ENCODE measurements at places on chromosomes 3 and 15.

GRCh38 chr3:31932990-31933389 lies 48.1 kb downstream of the OSBPL10 start:
- DNase-seq, result no peak

GRCh38 chr15:20349774-20350498 lies 191.7 kb downstream of the GOLGA6L6 start:
- no peak for DNase-seq

- peak; percentile 94 for DNase-seq
Measured at GRCh38 chr3:69051756-69052471, at the start of gene TMF1. TSS of gene TMF1 (minus strand) at chr3:69052333. CDS start at chr3:69052086, 247 bp downstream.

GRCh38 chr15:93848076-93848475 lies 383.3 kb upstream of the MCTP2 start:
- DNase-seq, result no peak

DNA sequence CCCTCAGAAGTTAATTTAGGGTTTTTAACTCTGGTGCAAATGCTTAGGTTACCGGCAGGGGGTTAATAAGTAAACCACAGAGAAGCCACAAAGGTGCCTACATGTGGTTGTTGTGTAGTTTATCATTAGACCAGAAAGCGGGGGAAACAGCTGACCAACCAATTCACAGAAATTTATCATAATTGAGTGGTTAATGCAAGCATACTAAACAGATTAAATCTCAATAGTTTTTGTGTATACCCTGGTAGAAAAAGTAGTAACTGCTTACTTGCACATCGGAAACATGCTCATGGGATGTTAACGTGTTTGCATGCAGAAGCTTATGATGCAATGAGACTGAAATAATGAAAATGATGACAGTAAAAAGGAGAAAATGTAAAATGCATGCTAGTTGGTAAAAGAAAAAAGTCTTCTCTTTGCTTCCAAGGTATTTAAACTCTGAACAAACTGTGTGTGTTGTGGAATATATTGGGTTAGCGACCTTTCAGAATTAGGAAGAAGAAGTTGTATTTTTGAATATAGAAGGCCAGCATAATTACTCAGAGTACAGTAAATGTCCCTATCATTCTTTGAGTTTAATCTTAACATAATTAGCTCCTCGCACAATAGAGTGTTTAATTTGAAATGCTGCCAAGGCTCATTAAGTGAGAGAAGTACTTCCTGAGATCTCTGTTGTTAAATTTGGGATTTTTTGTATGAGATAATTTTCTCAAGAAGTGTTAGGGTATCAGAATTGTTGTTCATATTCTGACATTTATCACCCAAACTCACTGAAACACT lies 316.2 kb downstream of the PTPRG start:
- DNase-seq, result no peak

GRCh38 chr15:38598749-38599148 lies 34.1 kb upstream of the RASGRP1 start:
- no peak for DNase-seq

DNA sequence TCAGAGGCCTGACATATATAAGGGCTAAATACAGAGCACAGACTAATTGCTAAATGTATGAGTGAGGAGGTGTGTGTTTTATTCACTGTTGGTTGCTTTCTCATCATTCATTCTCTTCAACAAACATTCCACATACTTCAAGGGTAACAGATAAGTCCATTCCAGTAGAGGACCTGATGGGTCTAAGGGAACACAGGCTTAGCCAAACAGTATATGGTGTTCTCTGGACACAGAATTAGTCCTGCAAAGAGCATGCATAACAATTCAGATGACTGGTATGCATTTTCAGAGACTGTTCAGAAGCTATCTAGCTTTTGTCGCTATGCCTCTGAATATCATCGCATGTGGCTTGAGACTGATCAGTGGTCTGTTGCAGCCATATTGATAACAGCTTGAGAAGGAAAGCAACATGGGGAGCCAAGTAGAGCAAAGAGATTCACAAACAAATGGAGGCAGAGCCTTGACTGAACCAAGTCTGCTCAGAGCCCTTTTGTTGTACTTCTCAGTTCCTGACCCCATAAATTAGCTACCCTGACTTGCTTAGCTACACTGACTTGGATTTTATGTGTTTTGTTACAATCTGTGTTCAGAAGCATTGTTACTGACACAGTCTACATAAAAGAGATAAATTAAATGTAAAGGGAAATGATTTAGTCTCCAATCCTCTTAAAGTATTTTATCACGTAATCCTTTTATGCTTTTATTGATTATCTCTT lies 1178.7 kb downstream of the ROBO1 start:
- no peak for DNase-seq

DNA sequence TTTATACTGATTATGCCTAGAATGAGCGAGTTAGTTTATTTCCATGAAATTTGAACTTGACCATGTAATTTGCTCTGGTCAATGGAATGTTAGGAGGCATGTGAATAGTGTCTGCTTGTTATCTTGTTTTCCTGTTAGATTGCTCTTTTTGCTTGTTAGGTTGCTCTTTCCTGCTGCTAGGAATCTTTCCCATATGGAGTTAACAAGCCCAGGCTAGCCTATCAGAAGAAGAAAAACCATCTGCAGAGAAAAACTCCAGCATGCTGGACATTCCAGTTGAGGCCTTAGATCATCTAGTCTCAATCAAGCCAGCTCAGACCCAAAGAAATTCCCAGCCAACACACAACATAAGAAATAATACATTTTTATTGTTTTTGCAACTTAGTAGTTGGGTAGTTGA lies 470.2 kb upstream of the AGTR1 start:
- no peak for DNase-seq

- DNase-seq, result no peak
Measured at GRCh38 chr3:197305854-197306253, 7.4 kb upstream of the DLG1 start.

- DNase-seq, result no peak
Measured at GRCh38 chr15:63292771-63293170, 15.4 kb downstream of the APH1B start.

GRCh38 chr3:186185194-186185787 lies 76.4 kb upstream of the ETV5 start:
- DNase-seq, result no peak

- no peak for DNase-seq
Measured at GRCh38 chr15:68789091-68789490, 31.6 kb downstream of the ANP32A start.

DNA sequence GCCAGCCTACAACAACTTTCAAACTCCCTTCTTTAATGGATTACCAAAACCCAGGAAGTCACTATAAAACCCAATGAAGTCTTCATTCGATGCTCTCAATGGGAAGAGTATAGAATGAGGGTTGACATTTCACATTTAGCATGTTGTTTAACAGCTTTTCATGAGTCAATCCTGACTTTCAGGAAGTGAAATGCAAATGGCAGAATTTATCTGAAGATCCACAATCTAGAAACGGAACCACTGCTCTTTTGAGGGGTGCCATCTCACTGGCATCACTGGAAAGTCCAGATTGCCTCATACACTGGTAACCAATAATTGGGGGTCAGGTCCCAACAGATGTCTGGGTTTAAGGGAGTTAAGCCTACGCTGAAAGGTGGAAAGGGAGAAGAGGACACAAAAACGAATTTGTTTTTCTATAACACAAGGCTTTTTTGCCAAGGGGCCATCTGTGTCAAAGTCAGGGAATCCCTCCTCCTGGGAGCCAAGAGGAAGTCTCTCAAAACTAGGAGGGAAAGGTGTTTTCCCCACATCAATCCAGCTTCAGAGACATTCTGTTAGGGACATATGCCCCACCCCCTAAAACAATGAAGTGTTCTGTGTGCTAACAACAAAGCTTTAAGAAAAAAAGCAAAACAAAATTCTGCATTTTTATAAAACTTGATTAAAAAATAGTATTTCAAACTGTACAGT lies 12.0 kb upstream of the ATP1B3 start:
- DNase-seq, result no peak

DNA sequence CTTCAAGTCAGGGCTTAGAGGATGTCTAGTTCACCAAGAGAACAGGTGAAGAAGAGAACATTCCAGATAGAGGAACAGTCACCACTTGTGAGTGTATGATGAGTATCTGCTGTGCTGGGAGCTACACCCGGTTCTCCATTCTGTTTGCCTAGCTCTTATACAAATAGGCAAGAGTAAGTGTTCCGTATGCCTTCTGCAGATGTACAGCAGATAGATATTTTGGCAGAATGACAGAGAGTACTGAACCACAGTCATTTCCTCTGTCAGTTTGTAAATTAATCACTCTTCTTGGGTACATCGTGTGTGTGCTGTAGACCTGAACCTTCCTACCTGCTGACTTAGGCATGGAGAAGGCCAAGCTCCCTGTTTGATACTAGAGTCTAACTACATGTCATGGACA lies 108.3 kb upstream of the CTDSPL start:
- no peak for DNase-seq

GRCh38 chr3:73804204-73804603 lies 179.5 kb upstream of the PDZRN3 start:
- DNase-seq, result no peak

- no peak for DNase-seq
Measured at GRCh38 chr15:68572309-68572708, 6.5 kb upstream of the CORO2B start.

- DNase-seq, result no peak
Measured at GRCh38 chr3:25182794-25183193, 245.3 kb upstream of the RARB start.

DNA sequence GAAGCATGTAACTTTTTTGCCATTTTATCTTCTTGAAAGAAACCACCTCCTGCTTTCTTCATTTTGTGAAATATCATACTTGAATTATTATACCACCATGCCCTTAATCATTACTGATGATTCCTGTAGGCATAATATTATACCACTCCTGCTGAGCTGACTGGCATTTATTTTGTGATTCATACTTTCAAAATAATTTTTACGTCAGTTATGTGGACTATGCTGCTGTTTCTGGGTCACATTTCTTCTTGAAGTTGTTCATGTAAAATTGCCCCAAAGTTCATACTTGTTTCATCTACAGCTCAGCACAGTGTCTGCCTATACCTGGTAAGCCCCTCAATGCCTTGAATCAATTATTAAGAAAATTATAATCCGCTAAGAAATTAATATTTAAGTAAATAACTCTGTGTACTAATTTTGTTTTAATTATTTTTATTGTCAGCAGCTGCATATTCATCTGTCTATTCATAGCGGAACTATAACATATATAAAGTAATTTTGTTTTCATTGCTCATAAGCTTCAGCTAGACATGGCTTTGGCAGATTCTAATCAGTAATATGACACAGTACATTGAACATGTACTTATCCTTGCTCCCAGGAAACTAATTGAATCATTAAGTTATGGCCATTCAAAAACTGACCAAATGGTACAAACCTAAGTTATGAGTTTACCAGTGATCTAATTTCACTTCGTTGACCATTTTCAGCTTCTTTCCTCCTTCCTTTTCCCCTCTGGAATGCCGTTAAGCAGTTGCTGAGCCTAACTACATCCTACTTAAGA lies 160.0 kb downstream of the NAALADL2 start:
- DNase-seq, result no peak

GRCh38 chr3:184129012-184129411 lies 6.1 kb upstream of the EIF2B5 start:
- no peak for DNase-seq

- DNase-seq, result no peak
Measured at GRCh38 chr15:62927836-62928235, 114.7 kb upstream of the TPM1 start.

DNA sequence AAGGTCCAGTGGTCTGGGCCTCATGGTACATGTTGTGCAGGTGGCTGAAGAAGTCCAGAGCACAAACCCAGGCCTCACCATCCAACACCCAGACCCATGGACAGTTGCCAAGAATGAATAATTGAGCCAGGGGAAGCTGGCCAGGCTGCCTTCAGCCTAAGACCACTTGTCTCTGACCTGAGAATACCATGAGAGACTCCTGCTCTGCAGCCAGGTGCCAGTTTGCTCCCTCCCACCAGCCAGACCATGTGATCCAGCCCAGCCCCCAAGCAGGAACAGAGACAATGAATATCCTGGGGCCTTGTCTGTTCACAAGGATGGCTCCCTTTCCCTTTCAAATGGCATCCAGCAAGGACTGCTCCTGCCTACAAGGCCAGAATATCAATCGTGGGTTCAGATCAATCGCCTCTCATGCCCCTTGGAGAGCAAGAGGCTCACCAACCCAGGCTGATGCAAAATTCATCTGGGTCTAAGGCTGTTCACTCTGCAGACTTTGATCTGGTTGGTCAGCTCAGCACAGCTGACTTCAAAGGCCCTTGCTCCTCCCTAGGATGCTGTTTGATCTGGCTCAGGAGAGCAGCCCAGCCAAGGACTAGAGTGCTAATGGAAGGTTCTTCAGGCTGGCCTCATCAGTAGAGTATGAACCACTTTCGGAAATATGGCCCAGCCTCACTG lies 13.4 kb downstream of the TRAIP start:
- no peak for DNase-seq

GRCh38 chr3:59607656-59608055 lies 557.8 kb upstream of the CFAP20DC start:
- no peak for DNase-seq

DNA sequence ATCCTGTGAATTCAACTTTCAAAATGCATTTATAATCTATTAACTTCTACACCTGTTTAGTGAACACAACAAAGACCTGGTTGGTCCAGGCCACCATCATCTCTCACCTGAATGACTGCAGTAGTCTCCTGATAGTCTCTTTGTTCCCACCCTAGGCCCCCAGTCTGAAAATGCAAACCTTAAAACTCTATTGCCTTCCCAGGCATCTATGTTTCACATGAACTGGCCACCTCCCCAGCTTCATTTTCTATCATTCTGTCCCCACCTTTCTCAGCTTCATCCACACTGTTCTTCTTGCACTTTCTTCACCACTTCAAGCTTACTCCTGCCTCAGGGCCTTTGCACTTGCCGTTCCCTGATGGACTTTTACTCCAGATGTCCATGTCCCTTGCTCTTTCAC lies 45.0 kb downstream of the CLSTN2 start:
- DNase-seq, result no peak

GRCh38 chr3:142628801-142629200 lies 32.6 kb downstream of the PLS1 start:
- no peak for DNase-seq

DNA sequence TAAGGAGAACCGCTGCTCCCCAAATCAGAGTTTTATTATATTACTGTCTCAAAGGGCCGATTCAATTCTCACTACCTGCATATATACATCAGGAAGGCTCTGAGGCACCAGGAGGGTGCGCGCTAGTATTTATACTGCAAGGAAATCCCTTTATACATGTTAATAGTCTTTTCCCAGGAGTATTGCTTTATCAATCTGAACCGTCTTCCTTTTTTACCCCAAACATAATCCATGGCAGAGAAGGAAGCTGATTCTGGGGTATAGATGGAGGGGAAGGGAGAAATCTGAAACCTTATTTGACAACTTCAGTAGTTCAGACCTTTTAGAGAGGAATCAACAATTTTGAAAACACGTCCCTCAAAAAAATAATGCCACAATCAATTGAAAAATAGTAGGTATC lies at the start of gene POU1F1:
Gene POU1F1 (minus strand): TSS at position 101 of the 400 bp plus-strand sequence. CDS start 122 bp downstream, outside the sequence.
- no peak for DNase-seq

GRCh38 chr3:41482134-41482533 lies 282.8 kb downstream of the CTNNB1 start:
- no peak for DNase-seq

- no peak for DNase-seq
Measured at GRCh38 chr15:20352241-20353200, 189.1 kb downstream of the GOLGA6L6 start.

GRCh38 chr15:74642348-74642733 lies 26.7 kb downstream of the CLK3 start:
- no peak for DNase-seq

GRCh38 chr3:127495821-127496655 lies 94.5 kb downstream of the TPRA1 start:
- no peak for DNase-seq

GRCh38 chr15:82231842-82232241 lies 30.7 kb downstream of the EFL1 start:
- DNase-seq, result no peak

All from stimulated activated CD8-positive, alpha-beta memory T cell treated with anti-CD3 and anti-CD28 coated beads, Interleukin-7, amount 100 ng/mL, for 1 hour (primary cell).